Hematopoietic multipotent progenitor cell treated with erythropoietin and hydrocortisone succinate and interleukin-3 and kit ligand, for 17 days (in vitro differentiated cells): ENCODE measurements at places on chromosomes 2 and 18.

DNA sequence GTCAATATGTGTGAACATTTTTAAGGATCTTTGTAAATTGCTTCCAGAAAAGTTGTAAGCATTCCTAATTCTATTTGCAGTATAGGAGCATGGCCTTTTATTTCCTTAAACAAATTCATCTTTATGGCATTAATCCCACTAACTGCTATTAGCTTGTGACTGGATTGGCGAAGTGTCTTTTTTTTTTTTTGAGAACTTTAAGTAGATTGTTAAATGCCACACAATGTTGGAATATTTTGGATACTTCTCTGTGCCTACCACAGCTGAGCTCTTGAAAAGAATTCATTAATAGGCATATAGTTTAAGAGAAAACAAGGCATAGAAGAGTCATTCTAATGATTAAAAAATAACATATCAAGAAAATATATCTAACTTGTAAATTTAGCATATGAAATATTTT is 129.7 kb downstream of the LAMA3 start:
- DNase-seq, result no peak

GRCh38 chr2:187783446-187783845 is 229.2 kb upstream of the TFPI start:
- no peak for DNase-seq

DNA sequence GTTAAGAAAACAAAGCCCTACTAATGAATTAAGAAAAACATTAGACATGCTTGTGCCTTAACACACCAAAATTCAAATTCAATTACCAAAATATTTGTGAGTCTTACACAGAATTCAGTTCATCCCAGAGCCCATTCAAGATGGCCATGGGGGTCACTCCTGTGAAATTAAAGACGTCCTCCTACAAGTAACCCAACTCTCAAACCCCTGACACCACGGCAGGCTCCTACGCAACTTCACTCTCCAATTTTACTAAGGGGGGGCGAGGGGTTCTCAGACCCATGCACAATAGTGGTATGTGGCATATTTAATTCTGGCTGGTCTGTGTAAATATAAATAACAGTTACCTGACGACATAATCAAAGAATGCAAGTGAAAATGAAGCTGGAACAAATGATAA is 5.0 kb downstream of the ZNF516 start:
- DNase-seq, result no peak

DNA sequence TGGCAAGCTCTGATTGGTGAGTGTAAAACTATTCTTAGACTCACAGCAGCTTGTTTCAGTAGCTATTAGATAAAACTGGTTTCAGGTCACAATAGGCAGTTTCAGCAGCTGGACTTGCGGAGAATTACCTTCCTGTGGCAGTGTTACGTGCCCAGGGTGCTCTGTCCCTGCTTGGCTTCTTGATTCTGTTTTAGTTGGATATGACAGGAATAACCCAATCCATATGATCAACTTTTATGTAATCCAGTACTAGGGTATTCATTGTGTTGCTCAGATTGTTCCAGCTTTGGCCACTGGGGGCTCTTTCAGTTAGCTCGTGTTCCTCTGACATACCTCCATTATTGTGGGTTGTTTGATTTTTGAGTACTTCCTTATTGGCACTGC is 43.1 kb downstream of the INPP4A start:
- no peak for DNase-seq

DNA sequence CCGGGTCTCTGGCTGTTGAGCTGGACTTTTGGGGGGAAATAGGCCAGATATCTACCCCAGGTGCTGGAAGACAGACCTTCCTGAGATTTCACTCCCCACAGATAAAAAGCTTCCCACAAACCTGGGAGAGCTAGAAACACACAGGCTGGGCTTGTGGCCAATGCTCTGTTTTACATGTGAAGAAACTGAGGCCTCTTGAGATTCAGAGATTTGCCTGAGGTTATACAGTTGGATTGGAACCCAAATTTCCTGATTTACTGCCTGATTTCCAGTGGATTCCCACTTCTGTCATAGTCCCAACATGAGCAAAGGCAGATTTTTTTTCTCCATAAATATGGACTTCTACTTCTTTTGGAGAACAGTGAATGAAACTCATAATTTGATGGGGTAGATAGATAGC is 360.2 kb downstream of the SETBP1 start:
- DNase-seq, result no peak
